KG1 (cell line): ENCODE measurements at places on chromosomes 12 and 14.
A peak's percentile ranks its signal among the peaks of the same experiment; 100 is the strongest.

DNA sequence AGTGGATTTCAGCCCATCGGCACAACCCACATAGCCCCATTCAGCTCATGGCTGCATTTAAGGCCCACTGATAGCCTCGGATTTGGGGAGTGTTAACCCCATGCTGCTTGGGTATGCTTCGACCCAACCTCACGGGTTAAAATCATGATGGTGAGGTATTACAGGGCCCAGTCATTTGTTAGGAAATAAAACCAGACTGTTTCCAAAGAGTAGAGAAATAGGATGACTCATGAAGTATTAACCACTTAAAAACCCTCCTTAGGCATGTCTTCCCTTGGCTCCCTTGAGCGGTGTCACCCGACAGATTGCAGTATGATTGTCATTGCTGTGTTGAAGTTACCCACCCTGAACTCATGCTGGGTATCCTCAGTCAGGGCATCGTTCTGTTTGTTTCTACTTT lies 289.1 kb downstream of the CACNA1C start:
- no peak for DNase-seq

- DNase-seq, result no peak
Observed at GRCh38 chr14:22403296-22403695, 185.7 kb downstream of the DAD1 start.

GRCh38 chr14:63659726-63660125 lies 18.1 kb upstream of the WDR89 start:
- DNase-seq, result no peak

- DNase-seq, result no peak
Observed at GRCh38 chr12:133108150-133108549, 21.9 kb downstream of the ZNF891 start.

DNA sequence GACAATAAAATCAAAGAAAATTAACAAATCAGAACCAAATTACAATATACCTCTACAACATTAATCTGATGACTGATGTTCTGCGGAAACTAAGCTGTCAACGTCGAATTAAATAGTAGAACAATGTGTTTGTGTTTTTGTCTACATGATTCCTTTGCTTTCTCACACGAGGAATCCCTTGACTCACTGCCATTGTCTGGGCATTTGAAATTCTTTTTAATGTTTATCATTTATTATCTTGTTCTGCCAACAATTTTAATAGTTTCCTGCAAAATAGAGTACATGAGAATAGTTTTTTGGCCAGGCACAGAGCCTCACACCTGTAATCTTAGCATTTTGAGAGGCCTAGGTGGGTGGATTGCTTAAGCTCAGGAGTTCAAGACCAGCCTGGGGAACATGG lies 76.6 kb upstream of the KRAS start:
- DNase-seq, result no peak

GRCh38 chr12:92471551-92471950 lies 231.2 kb upstream of the PLEKHG7 start:
- DNase-seq, result no peak

- DNase-seq, result no peak
Observed at GRCh38 chr12:117921929-117922777, 46.6 kb downstream of the KSR2 start.

GRCh38 chr14:41349289-41349910 lies 257.3 kb upstream of the LRFN5 start:
- no peak for DNase-seq

DNA sequence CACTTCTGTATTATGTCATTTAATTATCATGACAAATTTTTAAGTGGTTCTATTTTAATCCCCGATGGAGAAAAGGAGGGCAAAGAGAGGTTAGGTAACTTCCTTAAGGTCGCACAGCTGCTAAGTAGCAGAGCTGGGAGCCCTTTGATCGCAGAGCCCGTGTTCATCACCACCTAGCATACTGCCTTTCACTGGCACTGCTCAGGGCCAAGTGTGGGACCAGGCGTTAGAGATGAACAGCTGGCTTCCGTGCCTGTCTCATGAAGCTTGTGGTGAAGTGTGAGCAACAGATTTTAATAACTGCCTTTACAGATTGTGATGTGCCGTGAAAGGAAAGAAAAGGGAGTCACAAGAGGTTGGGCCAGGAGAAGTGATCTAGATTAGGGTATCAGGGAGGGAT lies 273.6 kb downstream of the AKAP6 start:
- no peak for DNase-seq

DNA sequence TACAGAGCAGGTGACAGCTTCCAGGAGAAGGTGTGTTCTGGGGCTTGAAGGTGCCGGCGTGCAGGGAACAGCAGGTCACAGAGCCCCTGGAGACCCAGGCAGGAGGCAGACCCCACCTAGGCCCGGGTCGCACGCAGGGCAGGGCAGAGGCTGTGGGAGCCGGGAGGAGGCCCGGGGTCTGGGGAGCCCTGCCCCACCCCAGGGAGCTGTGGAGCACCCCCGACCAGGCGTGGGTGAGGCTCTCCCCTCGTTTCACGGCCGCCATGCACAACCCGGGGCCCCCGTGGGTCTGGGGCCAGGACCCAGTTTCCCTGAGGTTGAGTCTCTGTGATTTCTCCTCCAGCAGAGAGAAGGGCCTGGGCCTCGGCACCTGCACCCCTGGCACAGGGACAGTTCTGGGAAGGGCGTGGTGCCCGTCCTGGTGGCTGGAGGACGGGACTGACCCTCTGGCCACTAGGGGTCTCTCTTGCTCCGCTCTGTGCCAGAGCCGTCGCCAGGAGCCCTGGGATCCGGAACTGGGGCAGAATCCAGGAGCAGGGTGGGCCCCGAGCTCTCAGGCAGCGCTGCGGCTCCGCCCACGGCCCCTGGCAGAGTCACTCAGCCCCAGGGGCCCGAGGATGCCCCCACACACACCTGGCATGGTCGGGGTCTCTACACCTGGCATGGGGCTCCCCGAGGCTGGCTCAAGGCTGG lies 75.2 kb upstream of the FBRSL1 start:
- peak; percentile 49 for DNase-seq

DNA sequence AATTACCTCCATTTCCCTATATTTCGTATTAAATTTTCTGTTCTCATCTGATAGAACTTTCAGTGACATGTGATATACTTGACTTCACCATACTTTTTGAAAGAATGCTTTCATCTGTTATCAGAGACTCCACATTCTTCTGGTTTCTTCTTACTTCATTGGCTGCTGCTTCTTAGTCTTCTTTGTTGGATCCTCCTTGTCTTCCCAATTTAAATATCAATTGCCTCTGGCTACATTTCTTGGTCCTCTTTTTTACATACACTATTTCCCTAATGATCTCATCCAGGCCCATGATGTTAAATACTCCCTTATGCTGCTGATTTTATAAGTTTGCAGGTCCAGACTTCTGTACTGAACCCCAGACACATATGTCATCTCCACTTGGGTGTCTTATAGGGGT lies 22.0 kb downstream of the OR5AU1 start:
- DNase-seq, result no peak

DNA sequence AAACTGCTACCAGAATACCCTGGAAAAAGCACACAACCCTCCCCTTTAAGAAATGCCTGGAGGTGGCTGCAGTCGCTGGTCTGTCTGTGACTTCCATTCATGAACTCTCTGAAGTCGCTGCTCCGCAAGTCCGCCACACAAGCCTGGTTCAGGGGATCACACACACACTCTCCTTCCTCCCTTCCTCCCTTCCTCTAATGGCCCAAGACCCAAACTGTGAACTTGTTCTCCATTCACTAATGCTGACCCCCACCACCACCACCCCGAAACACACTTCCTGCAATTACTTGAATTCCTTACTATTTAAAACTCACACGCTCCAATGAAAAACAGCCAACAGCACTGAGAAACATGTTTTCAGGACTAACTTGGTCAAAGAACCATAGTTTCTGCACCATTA lies 1.0 kb upstream of the LMO3 start:
- no peak for DNase-seq

GRCh38 chr12:52515927-52516831 lies 4.0 kb downstream of the KRT5 start:
- no peak for DNase-seq

- DNase-seq, result no peak
Observed at GRCh38 chr12:127903146-127903545, 363.8 kb upstream of the TMEM132C start.

- DNase-seq, result no peak
Observed at GRCh38 chr12:53550595-53550994, 43.3 kb upstream of the NPFF start.

DNA sequence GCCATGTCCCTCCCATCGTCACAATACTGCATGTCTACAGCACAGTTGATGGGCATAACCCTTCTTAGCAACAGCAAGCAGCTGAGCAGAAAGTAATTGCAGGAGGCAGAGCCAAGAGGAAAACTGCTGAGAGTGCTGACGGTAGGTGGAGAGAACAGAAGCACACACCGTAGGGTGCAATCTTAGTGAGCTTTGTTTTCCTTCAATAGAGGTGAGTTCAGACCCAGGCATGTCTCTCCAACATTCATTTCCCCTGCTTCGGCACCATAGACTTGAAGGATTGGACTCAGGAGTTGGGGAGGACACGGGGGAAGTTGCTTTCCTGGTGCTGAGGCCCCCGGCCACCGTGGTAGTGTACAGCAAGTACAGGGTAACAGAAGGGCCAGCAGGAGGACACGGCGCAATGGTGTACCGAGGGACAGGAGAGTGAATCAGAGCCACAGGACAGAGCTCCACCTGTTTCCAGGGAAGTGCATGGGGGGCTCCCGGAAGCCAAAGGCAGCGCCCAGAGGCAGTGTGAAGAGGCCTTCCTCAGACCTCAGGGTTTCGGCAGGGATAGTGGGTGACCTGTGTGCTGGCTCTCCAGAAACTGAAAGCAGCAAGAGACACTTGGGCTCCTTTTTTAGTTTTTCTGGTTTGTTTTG lies 36.3 kb upstream of the SINHCAF start:
- DNase-seq, result no peak

DNA sequence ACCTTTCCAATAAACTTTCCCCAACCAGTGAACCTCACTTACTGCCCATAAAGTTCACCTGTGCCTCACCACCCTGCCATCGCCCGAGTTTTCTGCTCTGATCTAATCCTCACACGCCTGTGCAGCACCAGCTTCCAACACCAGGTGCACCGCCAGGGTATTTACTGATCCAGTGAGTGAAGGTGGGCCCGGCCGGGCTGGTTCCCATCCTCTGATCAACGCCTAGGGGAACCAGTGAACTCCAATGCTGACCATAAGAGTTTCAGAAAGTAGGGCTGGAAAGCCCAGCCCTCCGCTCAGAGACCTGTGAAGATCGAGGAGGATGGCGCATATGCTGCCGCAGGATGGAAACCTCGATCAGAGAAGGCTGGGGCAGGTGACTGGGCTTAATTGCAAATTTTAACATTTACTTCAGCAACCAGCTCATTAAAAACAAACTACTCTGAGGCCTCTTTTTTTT lies 685 bp upstream of the MYL6B start:
- peak; percentile 8 for DNase-seq

DNA sequence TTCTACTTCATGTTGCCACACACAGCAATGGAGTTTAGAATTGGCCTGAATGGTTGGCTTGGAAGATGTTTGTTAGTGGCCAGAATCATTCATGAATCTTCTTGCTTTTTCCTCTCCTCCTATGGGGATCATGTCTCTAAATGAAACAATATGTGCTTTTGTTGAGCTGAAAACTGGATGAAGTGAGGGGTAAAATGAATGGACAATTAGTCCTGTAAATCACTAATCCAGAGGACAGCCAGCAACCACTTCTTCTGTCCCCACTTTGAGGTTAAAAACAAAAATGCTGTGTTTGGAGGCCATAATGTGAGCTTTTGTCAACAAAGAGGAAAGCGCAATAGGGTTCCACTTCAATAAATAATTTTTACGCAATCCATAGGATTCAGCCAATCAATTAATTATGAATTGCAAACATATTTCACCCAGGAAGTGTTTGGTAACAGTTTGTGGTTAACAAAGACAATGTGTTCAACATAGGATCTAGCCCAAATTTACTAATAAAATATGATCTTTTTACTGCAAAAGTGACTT lies 30.3 kb upstream of the AMIGO2 start:
- no peak for DNase-seq

DNA sequence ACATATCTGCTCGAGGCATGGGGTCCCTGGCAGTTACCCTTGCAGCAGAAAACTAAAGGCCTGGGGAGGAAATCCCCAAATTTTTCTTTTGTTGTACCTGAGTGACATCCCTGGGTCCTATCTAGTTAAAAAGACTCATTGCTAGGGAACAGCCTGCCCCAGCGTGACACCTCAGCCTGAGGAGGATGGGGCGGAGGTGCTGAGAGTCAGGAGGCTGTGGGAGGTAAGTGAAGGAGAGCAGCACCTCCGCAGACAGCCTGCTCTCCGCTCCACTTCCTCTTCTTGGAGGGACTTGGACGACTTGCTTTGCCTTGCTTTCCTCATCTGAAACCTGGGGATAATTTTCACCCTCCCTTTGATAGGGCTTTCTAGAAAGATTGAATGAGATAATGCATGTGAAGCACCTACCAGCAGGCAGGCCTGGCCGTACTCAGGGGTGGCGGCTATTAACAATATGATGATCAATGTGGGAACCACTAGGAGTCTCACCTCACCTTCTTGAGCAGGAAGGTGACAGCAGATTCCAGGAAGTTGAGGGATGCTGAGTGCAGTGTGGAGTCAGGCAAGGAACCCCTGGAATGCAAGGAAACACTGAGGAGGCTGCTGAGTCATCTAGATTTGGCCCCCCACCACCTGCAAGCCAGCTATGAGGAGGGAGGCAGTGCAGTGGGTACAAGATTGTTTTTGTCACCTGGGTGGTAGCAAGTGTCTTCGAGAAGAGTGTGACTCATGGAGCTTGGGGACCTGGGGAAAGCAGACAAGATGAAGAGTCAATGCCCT lies 23.2 kb downstream of the UBE3B start:
- no peak for DNase-seq

- no peak for DNase-seq
Observed at GRCh38 chr12:19410629-19411185, 28.6 kb upstream of the AEBP2 start.

- no peak for DNase-seq
Observed at GRCh38 chr12:82605115-82605514, 81.6 kb upstream of the TMTC2 start.

DNA sequence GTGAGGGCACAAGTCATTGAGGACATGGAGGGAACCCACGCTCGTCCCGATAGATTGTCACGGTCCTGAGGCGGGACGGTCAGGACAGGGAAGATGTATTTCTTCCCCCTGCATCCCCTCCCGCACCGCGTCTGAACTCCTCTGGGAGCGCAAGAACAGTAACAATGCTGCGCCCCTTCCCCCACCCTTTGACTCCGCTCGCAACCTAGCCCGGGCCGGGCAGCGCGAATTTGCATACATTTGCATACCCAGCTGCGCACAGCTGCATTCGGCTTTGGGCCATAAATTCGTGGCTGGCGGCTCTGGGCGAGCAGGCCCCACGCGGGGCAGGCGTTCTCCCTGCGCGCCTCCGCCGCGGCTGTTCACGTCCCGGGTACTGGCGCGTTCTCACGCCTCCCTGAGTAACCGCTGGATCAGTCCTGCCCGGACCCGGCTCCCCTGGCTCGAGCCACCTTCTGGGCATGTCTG lies 29.0 kb upstream of the SMUG1 start:
- DNase-seq, result no peak
